ENCODE measurements at places on chromosomes 16 and 17.

GRCh38 chr16:86528061-86528929 is 18.0 kb downstream of the FOXF1 start:
- DNase-seq = no peak

DNA sequence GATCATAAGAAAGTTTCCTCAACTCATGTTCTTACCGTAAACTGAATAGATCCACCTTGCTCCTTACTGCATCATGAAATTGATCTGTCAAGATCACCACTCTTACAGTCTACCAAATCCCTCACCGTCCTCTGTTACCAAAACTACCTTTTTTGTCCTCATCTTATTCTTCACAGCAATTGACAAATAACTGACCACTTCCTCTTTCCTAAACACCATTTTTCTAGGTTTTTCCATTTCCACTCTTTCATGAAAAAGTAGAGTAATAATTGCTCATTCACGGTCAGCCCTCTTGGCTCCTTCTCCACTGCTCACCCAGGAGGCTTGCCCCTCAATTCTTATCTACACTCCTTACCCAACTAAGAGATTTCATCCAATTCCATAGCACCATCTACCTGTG is 44.9 kb downstream of the ABCA5 start:
- no peak for DNase-seq

GRCh38 chr16:2482249-2482648 is 7.3 kb downstream of the TBC1D24 start:
- no peak for DNase-seq

GRCh38 chr16:15494236-15494635 is 59.8 kb downstream of the BMERB1 start:
- DNase-seq = no peak

GRCh38 chr17:35969558-35970380 is 11.5 kb downstream of the CCL16 start:
- DNase-seq = peak; percentile 80

DNA sequence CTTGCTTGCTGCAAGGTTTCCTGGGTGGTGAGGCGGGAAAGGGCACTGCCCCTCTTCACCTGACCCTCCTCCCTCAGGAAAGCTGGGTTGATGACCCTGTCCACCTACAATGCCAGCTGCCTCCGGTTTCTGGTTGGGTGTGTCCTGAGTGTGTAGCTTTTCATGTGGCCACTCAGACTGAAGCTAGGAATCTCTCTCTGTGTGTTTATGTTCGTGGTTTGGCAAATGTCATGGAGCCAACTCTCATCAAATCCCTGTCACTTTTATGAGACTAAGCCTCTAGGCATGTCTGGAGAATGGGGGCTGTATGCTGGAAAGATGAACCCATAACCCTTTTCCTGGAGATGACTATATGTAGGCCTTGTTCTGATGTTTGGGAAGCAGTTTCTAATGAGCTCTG is 17.1 kb downstream of the PLEKHG4 start:
- DNase-seq = no peak

- no peak for DNase-seq
These were observed 125.3 kb downstream of the FTO start for GRCh38 chr16:53829186-53829747.

DNA sequence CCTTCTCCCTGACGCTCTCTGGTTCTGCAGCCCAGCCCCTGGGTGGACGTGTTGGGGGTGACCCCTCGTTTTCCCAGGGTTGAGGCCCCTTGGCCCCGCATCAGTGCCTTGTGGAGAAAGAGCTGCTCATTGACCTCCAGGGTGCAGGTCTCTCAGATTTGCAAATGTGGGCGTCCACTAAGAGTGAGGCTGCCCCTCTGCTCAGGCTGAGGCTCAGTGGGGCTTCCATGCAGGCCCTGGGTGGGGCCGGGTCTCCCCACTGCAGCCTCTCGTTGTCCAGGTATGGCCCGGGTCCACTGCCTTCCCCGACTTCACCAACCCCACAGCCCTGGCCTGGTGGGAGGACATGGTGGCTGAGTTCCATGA is 9.0 kb downstream of the GAA start:
- no peak for DNase-seq

DNA sequence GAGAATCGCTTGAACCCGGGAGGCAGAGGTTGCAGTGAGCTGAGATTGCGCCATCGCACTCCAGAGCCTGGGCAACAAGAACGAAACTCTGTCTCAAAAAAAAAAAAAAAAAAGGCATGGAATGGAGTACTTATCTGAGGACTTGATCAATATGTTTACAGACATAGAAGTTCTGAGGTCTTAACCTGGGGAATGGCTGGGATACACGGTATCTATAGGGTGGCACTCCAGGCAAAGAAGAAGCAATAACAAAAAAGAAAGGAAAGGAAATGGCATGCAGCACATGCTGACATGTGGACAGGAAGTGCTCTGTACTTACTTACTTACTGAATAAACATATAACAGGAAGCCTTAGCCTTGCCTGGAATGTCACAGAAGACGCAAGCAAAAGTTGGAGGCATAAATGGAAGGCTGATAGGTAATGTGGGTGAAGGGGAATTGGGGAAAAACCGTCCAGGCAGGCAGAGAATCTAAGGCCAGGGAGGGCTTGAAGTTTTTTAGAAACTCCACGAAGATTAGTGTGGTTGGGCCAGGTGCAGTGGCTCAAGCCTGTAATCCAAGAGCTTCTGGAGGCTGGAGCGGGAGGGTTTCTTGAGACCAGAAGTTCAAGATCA is 10.1 kb upstream of the SPOP start:
- DNase-seq = no peak

- no peak for DNase-seq
These were observed 39.5 kb downstream of the SMARCE1 start for GRCh38 chr17:40608061-40608581.

DNA sequence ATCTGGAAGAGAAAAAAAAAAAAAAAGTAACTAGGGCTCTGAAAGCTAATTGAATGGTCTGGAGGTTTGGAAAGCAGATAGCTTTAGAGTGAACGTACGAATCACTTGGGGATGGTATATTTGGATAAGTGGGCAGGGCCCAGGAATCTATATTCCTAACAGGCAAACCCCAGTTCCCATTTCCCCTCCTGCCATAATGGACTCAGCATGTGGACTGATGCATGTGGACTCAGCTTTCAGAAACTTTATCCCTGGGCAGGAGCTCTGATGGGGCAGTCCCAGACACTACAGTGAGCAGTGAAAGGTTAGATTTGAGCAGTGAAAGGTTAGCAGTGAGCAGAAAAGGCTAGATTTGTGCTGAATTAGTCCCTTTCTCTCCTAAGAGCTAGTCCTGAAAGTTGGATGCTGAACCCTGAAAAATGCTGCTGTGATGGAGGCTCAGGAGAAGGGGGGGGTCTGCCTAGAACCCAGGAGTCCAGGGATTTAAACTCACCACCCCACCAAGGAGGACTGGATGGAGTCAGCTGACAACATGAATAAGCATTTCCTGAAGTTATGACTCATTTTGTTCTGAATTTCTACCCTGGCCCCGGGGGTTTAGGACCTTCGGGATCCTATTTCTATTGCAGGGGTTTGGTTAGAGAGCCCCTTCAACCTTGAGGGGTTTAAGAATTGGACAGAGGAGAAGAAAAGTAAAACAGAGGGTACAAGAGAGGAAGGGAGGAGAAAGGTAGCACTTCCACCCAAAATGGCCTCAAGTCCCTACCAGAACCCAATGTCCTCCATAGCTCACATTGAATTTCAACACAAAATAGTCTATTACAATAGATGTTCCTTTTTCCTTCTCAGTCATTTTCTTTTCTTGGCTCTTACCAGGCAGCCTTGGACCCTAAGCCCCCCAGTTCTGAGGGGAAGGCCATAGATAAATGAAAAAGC is 10.3 kb upstream of the FZD2 start:
- DNase-seq = no peak

DNA sequence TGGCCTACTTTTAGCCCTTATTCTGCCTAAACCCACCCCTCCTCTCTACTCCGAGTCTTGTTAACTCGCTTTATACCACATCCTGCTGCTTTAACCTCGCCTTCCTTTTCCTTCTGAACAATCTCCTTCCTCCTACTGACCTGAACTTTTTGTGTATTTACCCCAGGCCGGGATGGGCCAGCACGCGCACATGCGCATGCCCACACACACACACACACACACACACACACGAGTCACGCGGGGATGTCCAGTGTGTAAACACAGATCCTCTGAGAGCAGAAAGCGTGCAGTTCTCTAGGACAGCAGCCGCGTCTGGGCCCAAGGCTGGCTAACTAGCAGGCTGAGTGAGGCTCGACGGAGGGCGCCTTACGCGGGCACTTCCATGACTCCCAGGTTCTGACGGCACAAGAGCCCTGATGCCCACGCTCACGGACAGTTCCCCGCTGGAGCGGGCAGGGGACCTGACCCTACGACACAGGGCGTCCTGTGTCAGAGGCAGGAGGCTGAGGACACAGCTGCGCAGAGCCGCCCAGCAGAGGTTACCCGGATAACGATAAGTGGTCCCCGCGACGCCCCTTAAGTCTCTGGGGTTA is 610 bp downstream of the PIK3R5 start:
- no peak for DNase-seq

DNA sequence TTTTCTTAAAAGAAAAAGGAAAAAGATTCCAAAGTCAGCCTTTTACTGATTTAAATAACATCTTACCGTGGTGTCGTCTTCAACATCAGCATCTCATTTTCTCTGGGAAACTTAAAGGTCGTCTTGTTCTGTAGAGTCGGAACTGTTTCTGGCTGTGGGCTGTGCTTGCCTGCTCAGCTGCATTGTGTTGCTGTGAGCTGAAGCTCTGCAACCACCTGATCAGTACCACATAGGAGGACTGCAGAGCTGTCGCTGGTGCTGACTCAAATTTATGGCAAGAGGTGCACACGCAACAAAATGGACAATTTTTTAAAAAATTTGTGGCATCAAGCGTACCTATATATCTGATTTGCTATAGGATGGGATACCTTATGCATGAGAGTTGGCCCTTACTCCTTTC is at the start of gene OMG:
Gene OMG, minus strand, starts transcription at position 150 of the 400 bp plus-strand sequence. CDS start 908 bp downstream, outside the sequence.
- no peak for DNase-seq

DNA sequence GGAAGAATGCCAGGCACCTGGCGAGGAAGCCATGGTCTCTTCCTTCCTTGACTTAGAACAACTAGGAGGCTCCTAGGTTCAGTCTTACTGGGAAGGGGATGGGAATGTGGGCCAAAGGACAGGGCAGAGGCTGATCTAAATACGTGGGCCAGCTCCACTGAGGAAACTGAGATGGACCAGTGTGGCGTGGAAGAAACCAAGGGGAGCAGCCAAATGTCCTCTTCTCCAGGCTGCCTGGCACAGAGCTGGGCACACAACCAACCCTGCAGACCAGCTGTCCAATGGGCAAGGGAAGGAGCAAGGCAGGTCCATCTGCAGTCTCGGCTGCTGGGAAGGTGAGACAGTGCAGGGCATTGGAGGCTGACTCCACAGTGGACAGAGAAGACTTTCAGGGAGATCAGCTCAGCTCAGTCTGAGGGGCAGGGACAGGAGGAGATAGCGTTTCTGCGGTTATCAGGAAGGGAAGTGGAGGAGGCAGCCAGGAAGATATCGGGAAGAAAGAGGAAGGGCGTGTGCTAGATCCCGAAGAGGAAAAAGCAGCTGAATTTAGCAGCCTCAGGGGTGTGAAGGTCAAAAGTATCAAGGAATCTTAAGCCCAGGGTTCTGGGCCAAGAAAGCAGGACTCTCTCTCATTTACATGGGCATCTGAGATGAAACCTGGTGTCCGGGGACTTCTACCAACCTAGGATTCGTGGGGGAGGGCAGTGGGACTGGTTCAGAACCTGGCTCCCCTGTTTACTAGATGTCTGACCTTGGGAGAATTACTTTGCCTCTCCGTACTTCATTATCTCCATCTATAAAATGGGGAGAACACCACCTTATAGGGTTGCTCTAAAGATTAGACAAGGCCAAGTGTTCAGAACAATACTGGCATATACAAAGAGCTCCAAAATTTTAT is 1.8 kb downstream of the KIFC3 start:
- DNase-seq = no peak

DNA sequence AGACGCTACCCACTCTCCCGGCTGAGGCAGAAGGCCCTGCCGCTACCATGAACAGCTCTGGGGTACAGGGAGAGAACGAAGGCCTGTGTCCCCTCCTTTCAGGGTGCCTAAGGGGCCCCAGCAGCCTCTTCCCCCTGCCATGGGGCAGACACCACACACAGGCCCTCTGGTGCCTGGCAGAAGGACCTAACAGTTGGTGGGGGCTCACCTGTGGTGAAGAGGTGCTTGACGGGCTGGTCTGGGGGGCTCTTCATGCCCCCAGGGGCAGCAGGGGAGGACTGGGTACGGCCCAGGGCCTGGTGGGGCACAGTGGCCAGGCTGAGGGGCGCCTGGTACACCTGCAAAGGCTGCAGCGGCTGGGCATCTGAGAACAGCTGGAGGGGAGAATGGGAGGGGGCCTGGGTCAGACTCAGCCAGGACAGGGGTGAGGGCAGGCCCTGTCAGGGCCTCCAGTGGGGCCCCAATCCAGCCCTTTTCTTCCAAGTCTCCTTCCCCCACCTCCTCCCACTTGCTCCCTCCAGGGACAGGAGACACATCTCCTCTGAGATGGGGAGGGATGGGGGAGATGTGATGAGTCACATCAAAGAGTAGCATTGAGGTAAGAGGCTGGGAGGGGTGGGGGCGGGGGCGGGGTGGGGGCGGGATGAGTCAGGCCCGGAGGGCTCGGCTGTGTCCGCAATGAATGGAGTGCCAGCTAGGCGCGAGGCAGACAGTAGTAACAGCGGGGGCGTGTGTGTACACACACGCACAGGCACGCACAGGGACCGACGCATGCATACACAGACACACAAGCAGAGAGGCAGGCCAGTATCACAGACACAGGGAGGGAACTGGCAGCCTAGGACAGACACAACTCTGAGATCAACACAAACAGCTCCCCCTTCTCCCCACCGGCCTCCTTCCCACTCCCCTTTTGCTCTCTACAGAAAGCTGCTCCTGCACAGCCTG is 16.1 kb downstream of the G6PC3 start:
- no peak for DNase-seq
